Erythroblast (primary cell): ENCODE measurements at places on chromosomes 1 and 21.

DNA sequence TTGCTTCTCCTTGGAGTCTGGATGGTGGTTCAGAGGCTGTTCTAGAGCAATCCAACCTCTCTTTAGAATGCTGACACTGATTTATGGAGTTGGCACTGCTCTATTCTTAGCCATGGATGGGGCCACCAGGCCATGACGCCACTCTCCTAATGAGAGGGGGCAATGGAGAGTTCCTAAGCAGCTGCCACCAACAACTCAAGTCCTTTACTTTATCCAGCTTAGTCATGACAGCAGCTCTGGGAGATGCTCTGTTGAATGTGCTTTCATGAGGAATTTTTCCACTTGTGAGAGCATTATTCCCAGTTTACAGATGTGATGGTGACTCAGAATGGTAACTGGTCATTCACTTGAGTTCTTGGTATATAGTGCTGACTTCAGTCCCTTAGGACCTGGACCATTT lies 366.3 kb downstream of the HHAT start:
- DNase-seq = no peak

DNA sequence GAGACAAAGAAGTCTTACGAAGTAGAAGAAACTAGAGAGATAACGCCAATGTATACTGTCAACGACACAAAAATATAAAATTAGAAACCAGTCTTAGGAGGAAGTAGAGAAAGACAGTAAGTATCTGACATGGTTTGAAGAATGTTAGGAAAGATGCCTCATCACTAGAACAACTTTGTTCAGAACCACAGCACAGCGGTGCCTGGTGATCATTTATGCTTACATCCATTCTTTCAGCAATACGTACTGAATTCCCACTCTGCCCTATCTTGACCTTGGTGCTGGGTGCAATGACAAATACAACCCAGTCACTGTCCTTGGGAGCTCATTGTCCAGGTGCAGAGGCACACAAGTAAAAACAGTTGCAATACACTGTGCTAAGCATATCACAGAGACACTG lies 104.4 kb downstream of the TM2D1 start:
- no peak for DNase-seq

- DNase-seq = no peak
Observed at GRCh38 chr1:4565166-4565565, 89.2 kb upstream of the AJAP1 start.

GRCh38 chr1:170321113-170321512 lies 175.4 kb downstream of the NTMT2 start:
- DNase-seq = no peak

DNA sequence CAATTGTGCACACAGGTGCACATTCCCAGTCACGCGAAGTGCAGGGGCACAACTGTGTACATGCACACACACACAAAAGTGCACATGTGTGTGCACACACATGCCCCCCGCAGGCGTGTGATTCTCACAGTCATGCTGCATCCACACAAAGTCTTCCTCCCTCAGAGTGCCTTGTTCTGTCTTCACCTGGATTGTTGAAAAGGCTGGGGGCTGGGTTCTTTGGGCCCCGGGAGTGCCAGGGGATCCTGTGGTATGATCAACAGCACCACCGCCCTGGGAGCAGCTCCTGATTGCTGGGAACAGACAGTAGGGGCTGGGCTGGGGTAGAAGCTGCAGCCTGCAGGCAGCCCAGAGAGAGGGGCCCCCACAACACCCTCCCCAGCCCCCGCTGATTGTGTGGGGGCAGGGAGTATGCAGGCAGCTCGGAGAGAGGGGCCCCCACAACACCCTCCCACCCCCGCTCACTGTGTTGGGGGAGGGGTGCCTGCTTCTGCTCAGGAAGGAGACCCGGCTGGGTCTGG lies 3.4 kb downstream of the COL18A1 start:
- no peak for DNase-seq

GRCh38 chr1:231719485-231720183 lies 93.0 kb downstream of the DISC1 start:
- no peak for DNase-seq

GRCh38 chr1:72283307-72284083 lies 1.2 kb upstream of the NEGR1 start:
- peak; percentile 19 for DNase-seq

GRCh38 chr1:40564506-40564905 lies 33.1 kb downstream of the ZNF684 start:
- DNase-seq = no peak

- DNase-seq = peak; percentile 48
Observed at GRCh38 chr1:47710329-47711071, 272.7 kb downstream of the FOXD2 start.

DNA sequence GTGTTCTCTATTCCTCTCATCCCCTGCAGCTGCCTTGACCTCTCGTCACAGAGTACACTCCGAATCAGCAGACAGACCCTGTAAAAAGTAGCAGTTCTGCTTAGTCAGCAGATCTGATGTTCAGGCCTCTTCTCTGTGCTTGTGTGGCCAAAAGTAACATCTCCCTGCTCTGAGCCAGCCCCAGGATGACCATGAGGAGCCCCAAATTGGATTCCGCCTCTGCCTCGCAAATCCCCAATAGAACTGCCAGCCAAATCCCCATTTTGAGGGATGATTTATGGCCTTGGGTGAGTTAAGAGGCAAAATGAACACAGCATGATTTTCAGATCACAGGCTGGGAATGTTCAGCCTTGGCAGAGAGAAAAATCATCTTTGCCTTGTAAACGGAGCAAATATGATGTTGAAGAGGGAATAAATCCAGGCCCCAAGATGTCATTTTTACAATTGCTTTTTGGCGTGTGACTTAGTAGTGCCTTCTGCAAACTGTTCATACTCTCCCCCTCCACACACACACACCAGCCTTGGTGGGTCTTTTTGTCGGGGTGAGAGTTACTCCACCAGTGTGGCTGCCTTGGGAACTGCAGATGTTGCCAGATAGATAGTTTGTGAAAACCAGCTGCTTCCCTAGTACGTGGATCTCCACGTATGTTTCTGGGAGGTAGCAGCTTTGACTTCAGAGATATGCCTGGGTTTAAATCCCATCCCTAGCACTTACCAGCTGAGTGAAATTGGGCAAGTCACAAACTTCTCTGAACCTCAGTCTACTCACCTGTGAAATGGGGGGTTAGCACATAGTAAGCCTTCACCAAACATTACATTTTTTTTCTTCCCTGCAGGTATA lies 77.8 kb downstream of the MAN1C1 start:
- DNase-seq = no peak

GRCh38 chr1:16920951-16921350 lies 780 bp upstream of the CROCC start:
- no peak for DNase-seq

DNA sequence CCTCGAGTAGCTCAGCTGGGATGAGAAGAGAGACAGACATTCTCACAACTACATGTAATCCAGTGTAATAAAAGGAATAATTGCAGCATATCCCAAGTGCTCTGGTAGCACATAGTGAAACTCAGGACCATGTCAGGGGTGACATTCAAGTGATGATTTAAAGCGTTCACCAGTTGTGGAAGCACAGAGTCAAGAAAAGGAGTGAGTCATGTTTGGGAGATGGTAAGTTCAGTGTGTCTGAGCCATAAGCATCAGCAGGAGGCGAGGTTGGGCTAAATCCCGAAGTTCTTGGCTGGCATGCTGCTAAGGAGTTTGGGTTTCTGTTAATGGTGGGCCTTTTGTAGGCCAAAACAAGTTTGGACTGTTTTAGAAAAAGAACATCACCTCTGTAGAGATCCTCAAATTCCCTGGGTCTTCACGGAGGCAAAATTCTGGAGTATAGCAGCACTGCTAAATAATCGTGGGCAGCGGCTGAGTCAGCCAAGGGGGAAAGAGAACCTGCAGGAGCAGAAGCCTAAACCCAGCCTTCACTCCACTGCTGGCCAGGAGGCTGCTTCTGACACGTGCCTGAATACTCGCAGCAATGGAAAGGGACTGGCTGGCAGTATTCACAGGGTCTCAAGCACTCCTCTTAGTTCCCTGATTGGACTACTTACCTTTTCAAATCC lies 7.2 kb upstream of the NHLH1 start:
- DNase-seq = no peak

DNA sequence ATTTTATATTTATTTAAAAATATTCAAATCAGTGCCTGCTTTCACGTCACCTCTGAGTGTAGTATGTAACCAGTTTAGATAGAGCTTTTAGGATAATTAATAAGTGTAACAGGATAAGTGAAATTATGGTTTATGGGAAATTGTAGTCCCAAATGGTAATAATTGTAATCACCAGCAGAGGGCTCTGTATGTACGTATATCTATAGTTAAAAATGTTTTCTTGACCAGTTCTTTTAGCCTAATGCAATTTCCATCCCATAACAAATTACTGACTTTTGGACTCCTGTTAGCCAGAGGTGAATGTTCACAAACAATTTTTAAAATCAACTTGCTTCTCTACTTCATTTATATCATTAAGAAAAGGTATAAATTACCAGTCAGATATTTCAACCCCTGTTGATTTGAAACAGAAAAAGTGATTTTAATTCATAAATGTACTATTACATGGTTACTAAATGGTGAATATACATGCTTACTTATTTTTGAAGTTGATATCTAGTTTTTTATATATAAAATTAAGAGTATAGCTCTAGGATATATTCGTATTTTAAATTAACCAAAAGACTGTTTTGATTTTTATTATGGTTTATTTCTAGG lies 25.3 kb downstream of the SLC30A7 start:
- peak; percentile 82 for DNase-seq

- DNase-seq = no peak
Observed at GRCh38 chr1:117570988-117571409, 34.8 kb upstream of the TENT5C start.

- no peak for DNase-seq
Observed at GRCh38 chr1:82386365-82387011, 585.8 kb downstream of the ADGRL2 start.

DNA sequence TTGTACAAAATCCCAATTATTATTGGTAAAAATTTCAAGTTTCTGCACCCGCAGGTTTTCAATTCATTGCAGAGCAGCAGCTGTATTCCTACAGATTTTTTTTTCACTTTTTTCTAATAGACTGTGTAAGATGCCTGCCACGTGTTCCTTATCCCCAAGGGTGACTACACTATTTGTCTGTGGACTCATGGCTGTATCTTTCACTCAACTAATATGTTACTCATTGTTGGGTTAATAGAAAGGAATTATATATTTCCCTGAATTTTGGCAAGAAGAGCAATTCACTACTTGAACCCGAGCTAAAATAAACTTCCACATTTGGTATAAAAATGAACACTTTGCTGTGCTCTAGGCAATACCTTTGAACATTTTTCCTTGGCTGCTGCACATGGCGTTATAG lies 158.7 kb downstream of the NCAM2 start:
- no peak for DNase-seq

DNA sequence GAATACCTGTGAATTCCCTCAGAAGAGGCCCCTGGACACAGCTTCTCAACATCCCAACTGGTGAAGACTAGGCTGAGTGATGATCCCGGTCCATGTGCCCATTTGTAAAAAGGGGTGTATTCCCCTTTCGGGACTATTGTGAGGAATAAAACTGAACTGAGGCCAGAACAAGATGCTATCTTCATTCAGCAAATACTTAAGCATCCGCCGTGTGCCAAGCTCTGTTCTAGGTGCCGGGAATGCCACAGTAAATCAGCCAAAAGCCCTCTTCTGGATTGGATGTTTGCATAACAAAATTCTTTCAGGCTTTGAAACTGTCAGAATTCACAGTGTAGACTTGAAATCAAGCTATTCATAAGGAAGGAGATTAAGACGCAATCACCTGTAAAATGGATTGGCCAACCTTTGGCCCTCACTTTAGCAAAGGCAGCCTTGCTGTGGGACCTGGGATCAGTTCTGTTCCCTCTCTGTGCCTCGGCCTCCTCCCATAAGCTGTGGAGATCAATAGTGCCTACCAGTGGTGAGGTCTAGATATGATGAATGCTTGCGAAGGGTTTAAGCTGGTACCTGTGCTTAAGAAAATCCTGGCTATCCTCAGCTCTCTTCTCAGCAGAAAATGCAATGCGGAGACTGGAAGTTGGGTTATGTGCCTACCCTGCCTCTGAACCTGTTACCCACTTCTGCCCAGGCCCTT lies 1.8 kb downstream of the ALPL start:
- DNase-seq = no peak

GRCh38 chr21:44793592-44794374 lies 7.8 kb downstream of the UBE2G2 start:
- DNase-seq = peak; percentile 31

- peak; percentile 87 for DNase-seq
Observed at GRCh38 chr1:28926629-28927265, 12.4 kb downstream of the EPB41 start.

- DNase-seq = peak; percentile 38
Observed at GRCh38 chr1:23825762-23826522, 713 bp upstream of the HMGCL start.
